T-helper 9 cell (primary cell): ENCODE measurements at places on chromosomes 7 and 10.

DNA sequence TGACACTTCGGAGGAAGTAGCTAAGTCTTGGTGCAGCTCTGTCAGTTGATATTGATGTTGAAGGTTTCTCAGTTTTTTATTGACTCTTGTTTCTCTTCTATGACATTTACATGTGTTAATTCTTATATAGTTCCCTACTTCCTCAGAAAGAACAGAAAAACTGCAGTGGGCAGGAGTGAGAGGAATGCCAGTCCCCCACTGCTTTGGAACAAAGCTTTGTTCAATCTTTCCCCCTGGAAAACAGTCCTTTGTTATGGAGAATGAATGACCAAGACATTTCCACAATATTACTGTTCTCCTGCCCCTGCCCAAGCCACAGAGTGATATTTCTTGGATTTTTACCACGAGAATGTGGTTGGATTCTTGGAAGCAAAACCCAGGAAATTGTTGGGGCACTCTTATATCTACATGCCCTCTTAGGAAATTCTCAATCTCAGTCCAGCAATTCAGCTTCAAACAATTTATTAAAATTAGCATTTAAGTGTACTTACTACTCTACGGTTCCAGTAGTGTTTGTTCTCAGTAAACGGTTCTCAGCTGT, 258.0 kb upstream of the KCND2 start:
- DNase-seq, result no peak

GRCh38 chr10:6151087-6151977, 51.4 kb upstream of the PFKFB3 start:
- DNase-seq, result no peak

DNA sequence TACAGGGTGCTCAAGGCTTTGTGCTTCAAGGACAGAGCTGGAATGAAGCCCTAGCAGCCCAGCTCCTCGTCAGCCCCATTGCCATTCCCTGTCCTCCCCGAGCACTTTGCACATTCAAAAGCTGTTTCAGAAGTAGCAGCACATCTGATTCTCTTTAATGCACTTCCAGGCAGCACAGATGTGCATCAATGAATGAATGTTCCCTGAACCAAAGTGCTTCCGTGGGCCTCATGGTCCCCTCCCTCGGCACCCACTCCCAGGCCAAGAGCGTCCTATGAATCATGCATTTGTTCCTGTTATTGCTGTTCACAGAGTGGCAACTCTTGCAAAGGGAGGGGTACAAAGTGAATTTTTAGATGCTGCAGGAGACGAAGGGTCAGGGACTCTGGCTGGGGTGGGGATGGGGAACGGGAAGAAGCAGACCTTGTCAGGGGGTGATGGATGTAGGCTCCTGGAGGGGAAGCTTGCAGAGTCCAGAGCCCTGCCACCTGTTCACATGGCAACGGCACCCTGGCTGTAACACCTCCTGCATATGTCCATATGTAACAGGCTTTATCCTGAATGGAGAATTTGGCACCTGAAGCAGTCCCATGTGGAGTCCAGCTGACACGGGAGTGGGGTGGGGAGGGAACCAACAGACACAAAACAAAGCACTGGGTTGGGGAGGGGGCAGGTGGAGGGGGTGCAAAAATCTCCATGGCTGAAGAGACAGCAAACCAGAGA, 62.2 kb upstream of the BAIAP2L1 start:
- no peak for DNase-seq

GRCh38 chr10:102300278-102300843, 55.0 kb downstream of the GBF1 start:
- DNase-seq, result no peak

DNA sequence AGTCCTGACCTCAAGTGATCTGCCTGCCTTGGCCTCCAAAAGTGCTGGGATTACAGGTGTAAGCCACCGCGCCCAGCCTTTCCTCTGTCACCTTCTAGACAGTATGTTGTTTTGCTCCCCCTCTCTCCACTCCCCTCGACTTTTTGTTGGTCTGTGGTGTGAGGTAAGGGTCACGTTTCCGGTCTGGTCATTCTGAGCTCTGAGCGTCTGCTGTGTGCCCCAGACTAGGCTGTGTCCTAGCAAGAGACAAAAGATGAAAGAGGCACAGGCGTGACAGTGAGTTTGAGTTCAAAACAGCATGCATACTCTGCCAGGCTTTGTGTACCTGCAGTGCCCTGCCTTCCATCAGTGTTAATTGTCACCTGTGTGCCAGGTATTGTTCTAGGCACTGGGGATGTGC, 87.4 kb upstream of the PPIF start:
- DNase-seq, result no peak

- DNase-seq, result no peak
Measured at GRCh38 chr7:128389618-128390329, 20.0 kb downstream of the IMPDH1 start.

DNA sequence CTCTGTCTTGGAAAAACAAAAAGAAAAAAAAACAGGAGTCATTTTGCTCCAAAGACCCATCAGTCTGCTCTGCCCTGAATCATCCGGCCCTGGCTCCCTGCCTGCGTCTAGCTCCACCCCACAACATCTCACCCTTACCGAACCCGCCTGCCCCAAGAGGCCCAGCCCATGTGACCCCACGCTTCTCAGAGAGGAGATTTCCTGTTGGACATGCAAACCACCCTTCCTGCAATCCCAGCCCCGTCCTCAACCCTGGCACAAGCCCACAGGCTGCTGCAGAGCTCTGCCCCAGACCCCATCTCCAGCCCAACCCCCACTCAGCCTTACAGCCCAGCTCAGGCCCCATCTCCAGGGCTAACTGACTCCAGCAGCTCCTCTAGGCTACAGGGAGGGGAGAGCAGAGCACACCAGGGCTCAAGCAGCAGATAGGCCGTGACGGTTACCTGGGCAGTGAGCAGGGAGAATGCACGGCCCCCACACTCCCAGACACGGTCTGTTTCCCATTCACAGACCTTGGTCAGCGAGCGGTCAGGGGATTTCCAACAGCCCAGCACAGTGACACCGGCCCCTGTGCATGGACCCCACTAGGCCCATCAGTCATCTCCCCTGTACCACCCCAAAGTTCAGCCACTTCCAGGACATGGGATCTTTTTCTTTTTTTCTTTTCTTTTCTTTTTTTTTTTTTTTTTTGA, 69.9 kb upstream of the GTF2I start:
- no peak for DNase-seq

GRCh38 chr7:573933-574381, 54.3 kb upstream of the PDGFA start:
- DNase-seq, result no peak

GRCh38 chr7:82445271-82445670, 1.7 kb upstream of the CACNA2D1 start:
- DNase-seq, result no peak

- no peak for DNase-seq
Measured at GRCh38 chr10:16570731-16571130, 49.1 kb upstream of the C1QL3 start.

DNA sequence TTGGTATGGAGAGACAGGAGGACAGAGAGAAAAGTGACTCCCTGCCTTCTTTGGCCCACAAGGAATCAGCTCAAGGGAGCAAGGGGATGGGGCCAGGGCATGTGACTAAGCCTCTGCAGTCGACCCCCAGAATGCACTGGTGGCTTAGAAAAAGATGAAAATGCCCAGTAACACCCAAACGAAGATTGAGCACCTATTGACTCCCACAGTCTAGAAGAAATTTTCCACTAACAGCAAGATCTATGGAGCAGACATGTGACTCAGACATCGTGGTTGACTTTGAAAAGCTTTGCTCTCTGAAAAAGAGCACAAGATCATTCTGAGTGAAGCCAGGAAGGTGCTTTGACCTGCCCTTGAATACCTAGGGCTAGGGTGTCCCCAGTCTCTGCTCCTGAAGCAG, 586.0 kb downstream of the CALN1 start:
- DNase-seq, result no peak

- DNase-seq, result peak; percentile 48
Measured at GRCh38 chr7:55572378-55573233, at the start of gene VOPP1. VOPP1 (minus strand) TSS chr7:55572502; CDS start chr7:55572324, 178 bp downstream.

DNA sequence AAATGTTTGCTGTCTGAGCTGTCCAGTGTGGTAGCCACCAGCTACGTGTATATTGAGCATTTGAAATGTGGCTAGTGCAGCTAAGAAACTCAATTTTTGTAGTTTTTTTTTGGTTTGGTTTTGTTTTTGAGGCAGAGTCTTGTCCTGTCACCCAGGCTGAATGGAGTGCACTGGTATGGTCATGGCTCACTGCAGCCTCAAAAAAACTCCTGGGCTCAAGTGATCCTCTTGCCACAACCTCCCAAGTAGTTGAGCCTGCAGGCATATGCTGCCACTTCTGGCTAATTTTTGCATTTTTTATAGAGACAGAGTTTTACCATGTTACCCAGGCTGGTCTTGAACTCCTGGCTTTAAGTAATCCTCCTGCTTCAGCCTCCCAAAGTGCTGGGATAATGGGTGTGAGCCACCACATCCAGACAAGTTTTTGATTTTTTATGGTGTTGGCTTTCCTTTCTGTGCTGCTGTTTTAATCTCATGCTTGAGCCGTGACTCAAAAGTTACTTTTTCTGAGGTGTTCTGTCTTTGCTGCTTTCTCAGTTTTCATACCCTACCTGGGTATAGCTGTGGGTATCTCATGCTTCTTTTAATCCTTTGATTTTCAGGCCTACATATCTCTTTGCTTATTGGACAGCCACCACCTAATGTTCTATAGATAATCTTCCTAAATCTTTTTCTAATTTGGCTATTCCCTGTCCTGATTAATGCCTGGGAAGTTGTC, 16.0 kb downstream of the WAC start:
- no peak for DNase-seq

DNA sequence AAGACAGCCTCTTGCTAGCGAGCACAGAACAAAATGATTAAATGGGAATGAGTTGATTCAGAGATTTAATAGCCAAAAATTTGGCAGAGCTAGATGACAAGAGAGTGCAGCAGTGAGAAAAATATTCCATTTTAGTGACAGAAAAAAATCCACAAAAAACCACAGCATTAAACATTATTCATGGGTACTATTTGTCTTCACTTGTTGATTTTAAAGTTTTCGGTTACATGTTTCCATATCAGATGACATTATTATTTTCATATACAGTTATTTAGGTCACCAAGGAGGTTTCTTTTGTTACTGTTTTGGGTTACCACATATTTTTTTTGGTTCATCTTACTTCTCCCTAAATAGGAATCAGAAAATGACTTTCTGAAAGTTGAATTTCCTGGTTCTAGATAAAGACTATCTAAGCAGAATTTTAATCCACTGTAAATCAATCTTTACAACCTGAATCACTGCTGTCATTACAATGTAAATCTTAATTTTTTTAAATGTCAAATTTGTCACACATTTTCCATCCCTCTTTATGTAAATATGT, 87.9 kb downstream of the SVIL start:
- no peak for DNase-seq

GRCh38 chr10:48493083-48493871, 111.6 kb downstream of the ARHGAP22 start:
- no peak for DNase-seq

DNA sequence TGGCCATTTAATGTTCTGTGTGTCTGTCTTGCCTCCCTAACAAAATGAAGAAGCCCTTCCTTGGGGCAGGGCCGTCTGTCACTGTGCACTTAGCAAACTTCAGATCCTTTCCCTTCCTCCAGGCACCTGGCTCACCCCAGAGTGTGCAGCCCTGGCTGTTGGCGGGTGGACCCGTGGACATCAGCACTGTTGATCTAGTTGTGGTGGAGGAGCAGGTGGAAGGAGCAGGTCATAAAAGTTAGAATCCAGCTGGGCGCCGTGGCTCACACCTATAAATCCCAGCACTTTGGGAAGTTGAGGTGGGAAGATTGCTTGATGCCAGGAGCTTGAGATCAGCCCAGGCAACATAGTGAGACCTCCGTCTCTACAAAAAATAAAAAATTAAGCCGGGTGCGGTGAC, 12.7 kb downstream of the RAB19 start:
- DNase-seq, result no peak

DNA sequence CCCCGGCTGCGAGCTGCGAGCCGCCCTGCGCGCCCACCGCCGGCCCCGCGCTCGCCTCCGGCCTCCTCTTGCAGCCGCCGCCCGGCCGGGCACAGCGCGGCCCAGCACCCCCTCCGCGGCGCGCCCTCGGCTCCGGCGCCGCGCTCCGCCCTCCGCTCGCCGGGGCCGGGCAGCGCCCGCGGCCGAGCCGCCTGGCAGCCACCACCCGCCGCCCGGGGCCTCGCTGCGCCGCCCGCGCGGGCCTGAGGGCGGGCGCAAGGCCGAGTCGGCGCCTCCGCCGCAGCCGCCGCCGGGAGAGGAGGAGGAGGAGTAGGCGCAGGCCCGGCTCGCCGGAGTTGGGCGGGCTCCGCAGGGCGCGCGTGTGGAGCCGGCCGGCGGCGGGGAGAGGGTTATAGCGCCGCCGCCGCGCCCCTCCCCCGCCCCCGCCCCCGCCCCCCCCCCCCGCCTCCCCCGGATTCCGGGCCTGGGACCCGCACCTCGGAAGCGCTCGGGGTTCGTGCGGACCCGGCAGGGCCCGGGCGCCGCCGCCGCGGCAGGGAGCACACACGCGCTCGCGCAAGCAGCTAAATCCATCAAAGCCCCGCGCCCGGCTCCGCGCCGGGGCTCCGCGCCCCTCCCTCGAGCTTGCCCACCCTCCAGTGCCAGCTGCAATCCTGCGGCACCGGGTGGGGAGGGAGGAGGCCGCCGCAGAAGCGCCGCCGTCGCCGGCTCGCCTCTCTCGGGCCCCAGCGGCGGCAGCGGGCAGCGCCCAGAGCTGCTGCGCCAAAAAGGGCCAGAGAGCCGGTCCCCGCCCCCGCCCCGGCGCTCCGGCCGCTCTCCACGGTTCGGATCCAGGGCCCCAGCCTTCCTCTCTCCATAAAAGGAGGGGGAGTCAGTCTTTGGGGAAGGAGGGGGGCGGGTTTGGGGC, at the start of gene PDGFA:
Gene PDGFA (minus strand): TSS at position 363 of the 907 bp plus-strand sequence. CDS start 845 bp downstream, outside the sequence.
- no peak for DNase-seq

DNA sequence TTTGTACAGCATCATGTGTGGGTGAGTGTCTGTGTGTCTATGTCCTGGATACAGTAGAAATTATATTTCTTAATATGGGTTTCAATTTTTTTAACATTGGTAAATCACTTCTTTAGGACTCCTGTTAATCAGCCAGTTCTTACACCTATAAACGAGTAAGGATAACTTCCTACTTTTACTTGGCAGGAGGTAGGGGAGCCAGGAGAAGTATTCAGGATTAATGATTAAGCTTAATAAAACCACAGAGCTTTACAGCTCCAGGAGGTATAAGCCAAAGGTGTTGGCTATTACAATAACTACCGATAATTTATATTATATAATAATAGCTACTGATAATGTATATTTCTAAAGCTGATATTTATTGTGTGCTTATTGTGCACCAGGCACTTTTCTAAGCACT, 1.7 kb upstream of the FAM3C start:
- no peak for DNase-seq
